DMS79 (cell line): ENCODE measurements at places on chromosomes 6 and 20.
A peak's percentile ranks its signal among the peaks of the same experiment; 100 is the strongest.

GRCh38 chr20:61759286-61760065 lies 306.2 kb downstream of the TAF4 start:
- no peak for DNase-seq

DNA sequence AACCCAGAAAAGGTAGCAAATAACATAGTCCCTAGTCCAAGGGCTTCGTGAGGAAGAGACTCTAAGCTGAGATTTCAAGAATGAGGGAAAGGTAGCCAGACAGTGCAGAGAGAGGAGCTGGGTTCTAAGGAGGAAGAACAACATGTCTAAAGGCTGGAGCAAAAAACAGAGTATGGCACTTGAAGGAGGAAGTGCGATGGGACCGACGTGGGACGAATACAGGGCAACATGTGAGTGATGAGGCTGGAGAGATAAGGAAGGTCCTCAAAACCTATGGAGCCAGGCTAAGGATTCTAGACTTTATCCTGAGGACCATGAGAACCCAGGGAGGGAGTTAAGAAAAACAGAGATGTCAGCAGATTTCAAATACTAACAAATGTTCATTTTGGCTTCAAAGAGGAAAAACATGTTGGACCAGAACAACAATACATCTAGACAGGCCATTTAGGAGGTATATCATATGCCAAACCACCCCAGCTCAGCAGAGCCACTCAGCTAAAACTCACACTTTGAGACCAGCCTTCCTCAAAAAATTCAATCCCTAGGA lies 17.5 kb downstream of the ATXN1 start:
- DNase-seq = no peak

DNA sequence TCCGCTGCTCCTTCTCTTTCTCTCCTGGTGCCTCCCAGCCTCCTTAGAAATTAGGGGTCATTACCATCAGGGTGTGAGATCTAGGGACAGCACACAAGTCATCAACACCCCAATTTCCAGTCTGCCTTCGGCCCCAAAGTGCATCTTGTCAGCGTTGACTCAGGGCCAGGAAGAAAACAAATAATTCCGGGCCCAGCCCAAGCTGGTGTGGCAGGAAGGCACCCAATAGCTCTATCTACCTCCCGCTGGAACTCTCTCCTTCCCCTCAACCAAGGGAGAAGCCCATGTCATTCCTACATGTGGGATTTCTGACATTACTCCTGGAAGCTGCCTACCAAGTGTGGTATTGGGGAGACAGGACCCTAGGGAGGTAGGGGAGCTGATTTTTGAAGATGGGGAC lies 11.5 kb upstream of the C6orf132 start:
- DNase-seq = no peak

- DNase-seq = no peak
Observed at GRCh38 chr20:47606983-47607613, 105.4 kb downstream of the NCOA3 start.

- no peak for DNase-seq
Observed at GRCh38 chr6:34490390-34491090, 24.7 kb downstream of the PACSIN1 start.

DNA sequence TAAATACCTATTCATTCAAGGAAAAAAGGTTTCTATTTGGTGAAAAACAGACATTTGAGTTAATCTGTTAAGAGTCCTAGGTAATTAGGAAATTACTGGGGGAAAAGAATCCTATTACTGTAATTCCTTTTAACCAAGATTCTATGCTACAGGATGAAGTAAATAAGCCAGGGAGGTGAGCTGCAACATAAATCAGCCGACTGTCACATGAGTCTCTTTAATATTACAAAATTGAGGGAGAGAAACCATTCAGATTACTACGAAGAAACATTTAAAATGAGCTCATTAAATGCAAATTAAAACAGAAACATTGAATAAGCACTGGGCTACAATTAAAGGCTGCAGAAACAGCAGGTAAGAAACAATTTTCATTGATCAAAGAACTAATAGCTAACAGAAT lies 5.3 kb downstream of the PRKN start:
- no peak for DNase-seq

DNA sequence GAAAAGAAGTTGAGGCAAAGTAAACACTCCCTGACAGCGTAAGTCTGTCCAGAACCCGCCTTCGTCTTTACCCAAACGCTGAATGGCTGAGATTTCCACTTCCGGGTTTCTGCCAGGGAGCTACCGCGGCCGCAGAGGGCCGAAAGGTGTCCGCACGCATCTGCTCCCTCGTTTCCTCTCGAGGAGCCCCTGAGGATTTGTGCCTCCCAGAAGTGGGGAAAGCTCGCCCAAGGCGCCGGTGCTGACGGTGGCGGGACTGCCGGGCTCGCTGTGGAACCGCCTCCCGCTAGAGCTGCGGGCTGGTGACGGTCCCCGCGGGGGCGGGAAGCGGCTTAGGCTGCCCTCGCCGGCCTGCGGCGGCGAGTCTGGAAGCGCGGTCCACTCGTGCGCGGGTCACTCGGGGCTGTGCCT lies 1760.2 kb upstream of the DEFB115 start:
- no peak for DNase-seq

- DNase-seq = no peak
Observed at GRCh38 chr6:152049502-152049901, 242.0 kb downstream of the ESR1 start.

DNA sequence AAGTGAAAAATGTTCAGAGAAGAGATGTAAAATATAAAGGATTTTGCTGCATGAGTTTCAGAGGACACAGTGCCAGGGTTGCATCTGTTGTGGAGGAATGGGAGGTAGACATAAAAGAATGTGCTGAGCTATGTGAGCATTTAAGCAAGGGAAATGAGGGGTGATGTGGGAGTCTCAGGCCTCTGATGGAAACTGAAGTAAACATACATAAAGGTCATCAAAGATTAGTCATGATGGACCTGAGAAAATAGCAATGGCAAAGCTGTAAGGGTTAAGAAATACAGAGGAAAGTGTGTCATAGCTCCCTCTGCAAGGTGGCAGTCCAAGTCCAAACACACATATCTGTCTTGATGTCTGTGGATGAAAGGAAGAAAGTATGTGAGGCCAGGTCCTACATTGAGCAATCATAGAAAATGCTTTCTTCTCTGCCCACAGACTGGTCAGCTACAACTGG lies 306.6 kb upstream of the ECI2 start:
- DNase-seq = no peak

DNA sequence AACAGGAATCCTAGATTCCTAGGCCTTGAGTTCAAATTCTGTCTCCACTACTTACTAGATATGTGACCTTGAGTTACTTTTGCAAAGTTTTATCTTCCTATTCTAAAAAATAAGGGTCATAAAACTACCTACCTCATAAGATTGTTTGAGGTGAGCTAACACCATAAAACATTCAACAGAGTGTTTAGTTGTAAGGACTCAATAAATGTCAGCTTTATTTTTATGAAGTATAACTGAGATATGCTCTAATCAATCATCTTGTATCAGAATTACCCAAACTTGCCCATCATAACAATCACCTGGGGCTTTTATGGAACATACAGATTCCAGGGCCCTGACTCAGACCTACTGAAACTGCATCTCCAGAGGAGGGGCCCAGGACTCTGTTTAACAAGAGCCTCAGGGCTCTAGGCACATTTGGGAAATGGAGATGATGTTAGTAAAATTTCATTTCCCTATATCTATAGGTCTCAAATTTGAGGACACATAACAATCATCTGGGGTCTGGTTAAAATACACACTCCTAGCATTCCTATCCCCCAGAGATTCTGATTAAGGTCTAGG lies 35.5 kb upstream of the MRAP2 start:
- DNase-seq = no peak

DNA sequence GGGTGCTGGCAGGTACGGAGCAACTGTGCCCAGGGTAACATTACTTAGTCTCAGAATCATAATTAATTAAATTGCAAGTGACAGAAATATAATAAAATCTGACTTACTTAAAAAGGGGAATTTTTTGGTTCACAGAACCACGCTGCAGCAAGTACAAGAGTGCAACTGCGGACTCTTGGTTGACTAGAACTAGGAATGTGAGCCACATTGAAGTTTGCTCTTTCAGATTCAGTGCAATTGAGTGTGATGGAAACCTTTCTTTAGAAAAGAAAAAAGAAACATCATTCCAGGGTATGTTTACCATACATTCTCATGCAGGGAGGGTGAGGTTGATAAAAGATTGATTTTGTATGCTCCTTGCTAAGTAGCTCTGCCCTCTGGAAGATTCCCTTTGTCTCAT lies 45.0 kb upstream of the GGTLC1 start:
- DNase-seq = no peak

DNA sequence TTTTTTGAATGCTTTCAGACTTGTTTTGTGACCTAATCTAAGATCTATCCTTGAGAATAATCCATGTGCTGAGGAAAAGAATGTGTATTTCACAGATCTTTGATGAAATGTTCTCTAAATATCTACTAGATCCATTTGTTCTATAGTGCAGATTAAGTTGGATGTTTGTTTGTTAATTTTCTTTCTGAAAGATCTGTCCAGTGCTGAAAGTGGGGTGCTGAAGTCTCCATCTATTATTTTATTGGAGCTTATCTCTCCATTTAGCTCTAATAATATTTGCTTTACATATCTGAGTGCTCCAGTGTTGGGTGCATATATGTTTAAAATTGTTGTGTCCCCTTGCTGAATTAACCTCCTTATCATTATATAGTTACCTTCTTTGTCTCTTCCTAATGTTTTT lies 303.6 kb downstream of the HTR1B start:
- no peak for DNase-seq

DNA sequence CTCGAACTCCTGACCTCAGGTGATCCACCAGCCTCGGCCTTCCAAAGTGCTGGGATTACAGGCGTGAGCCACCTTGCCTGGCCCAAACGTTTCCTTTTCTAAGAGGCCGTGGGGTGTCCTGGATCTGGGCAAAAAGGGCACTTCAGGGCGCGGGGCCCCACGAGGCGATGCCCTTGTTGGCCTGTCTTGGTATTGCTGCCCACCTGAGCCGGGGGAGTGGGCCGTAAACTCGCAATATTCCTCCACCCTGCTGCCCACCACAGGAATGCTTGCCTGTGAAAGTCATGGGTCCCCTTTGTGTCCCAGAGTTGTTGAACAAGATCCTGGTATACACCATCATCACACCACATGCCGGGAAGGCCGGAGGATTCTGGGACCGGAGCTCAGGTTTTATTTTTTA lies 49.0 kb downstream of the SSR1 start:
- DNase-seq = no peak

- no peak for DNase-seq
Observed at GRCh38 chr6:842141-842540, 149.2 kb upstream of the EXOC2 start.

GRCh38 chr20:14444106-14444505 lies 106.7 kb upstream of the FLRT3 start:
- no peak for DNase-seq

- no peak for DNase-seq
Observed at GRCh38 chr6:143823548-143823947, 19.6 kb upstream of the LTV1 start.

- no peak for DNase-seq
Observed at GRCh38 chr6:117267766-117268534, 2.6 kb downstream of the VGLL2 start.

DNA sequence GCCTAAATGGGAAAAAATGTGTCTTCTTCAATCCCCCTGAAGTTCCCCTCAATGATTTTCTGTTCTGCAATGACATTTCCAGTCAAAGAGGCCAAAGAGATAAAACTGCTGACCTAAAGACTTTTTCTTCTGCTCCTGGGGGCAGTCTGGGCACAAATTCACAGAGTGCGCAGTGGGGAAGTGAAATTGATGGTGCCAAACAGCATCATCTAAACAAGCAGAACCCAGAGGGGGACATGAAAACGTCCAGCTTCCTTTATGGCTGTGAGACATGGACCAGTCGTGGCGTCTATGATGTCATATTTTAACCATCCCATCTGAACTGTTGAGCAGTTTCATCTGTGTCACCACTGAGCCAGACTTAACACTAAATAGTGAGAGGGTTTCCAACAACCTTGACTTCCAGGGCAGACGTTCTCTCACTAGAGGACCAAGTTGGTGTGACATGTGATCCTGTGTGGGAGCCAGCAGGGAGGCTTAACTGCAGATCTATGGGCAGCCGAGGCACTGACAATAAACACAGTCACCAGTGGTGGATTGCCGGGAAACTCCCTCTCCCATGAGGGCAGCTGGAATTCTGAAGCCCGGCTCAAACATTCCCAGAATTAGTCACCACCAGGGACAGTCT lies 12.4 kb downstream of the SCML4 start:
- no peak for DNase-seq

- DNase-seq = peak; percentile 65
Observed at GRCh38 chr6:125507987-125508655, 206.4 kb upstream of the HDDC2 start.

GRCh38 chr20:3404402-3404801 lies 3.1 kb downstream of the DNAAF9 start:
- DNase-seq = no peak

DNA sequence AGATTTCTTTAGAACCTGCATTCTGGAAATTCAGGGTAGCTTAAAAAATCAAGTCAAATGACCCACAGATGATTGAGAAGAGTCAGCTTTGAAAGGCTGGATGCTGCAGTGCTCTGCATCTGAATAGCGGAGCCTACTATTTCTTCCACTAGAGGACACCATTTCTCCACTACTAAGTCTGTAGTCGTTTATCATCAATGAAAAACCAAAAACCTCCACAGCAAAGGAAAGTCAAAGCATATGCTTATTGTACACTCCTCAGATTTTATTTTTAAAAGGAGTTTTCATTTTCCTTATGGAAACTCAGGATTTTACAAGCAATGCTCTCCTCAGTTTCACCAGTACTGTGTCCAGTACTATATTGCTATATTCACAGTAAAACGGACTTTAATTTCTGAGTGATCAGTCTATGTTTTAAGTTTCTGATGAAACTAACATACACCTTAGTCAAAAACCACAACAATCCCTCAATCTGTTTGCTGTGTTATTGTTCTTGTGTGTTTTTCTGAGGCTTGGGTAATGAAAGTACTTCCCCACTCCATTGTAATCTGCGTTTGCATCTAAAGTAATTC lies 50.5 kb upstream of the ENPP5 start:
- DNase-seq = no peak

DNA sequence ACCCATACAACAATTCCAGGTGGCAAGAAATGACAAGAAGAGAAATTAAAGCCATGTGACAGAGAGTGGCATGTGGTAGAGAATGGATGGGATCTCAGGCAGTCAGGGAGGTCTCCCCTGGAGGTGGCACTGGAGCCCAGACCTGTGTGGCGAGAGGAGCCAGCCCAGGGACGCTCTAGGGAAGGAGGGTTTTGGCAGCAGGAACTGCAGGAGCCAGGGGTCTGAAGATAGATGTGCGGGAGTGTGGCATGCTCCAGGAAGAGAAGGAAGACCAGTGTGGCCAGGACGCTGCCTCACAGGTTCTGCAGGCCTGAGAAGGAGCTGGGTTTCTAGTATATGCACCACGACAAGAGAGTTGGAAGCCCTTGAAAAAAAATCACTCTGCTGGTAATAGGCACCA lies 45.1 kb downstream of the SPATA2 start:
- DNase-seq = no peak

DNA sequence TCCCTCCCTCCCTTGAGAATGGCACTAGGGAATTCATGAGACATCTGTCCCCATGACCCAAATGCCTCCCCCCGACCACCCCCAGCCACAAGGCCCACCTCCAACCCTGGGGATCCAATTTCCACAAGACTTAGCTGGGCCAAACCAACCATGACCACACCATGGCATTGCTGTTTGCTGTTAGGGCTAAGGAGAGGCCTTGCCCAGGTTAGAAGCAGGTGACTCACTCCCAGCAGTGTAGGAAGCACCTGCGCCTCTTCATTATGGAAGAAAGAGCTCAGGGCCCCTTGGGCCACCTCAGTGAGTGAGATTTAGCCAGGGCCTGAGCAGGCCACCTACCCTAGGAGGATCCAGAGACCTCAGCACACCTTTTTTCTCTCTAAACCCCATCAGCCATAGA lies 337.9 kb downstream of the TAF4 start:
- peak; percentile 13 for DNase-seq

GRCh38 chr20:59770851-59771250 lies 162.6 kb downstream of the SYCP2 start:
- DNase-seq = no peak
